ENCODE measurements at places on chromosomes 16 and 17.

DNA sequence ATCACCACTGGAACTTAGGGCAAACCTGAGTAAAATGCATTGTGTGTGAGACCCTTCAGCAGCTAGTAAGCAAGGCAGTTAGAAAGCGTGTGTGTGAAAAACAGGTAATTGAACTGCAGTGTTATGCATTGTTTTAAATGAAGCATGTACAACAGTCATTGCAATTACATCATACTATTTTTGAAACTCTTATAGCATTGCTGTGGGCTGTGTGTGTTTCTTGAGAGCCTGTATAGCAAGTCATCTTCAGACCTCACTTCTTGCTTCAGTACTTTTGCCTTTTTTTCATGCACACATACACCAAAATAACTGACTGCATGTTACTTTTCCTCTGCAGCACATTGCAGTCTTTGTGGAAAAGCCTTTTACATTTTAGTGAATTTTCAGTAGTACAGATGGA, 19.2 kb downstream of the PTRH2 start:
- no peak for DNase-seq

- no peak for DNase-seq
Measured at GRCh38 chr16:51834794-51835193, 683.7 kb upstream of the SALL1 start.

DNA sequence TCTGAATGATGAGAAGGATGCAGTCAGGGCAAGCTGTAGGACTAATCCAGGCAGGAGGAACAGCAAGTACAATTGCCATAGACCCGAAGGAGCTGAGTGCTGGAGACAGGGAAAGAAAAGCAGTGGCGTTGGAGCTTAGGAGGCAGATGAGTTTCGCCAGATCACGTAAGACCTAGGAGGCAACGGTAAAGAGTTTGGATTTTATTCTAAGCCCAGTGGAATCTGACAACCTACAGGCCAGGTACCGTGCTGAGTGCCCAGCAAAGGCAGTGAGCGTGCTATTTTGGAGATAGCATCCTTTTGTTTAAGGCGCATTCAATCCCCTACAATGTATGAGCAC, 1.2 kb downstream of the USP43 start:
- no peak for DNase-seq

DNA sequence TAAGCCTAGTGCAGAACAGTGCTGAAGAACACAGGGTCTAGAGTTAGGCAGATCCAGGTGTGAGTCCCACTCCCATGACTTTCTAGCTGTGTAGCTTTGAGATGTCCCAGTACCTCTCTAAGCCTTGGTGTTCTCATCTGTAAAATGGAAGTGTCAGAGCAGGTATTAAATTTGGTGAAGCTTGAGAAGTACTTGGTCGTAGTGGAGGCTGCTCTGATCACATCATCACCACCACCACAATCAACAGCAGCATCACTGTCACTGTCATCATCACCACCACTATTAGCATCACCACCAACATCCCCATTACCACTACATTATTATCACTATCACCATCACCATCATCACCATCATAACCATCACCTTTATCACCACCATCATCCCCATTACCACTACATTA, 132.1 kb downstream of the CMIP start:
- DNase-seq = no peak

DNA sequence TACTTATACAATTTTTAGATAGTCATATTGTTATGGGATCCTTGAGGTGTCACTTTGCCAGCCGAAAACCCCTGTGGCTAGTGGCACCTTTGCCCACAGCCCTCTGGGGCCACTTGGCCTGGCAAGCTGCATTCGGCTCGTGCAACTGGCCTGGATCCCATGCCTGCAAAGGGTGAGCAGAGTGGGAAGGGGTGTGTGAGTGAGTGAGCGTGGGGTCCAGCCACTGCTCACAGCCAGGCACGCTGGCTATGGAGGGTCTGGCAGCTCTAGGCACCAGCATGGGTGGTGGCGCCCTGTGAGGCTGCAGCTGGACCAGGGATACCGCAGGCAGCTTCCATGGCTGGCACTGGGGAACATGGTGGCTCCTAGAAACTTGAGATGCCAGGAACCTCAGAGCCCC, 49.0 kb downstream of the ESRP2 start:
- no peak for DNase-seq

DNA sequence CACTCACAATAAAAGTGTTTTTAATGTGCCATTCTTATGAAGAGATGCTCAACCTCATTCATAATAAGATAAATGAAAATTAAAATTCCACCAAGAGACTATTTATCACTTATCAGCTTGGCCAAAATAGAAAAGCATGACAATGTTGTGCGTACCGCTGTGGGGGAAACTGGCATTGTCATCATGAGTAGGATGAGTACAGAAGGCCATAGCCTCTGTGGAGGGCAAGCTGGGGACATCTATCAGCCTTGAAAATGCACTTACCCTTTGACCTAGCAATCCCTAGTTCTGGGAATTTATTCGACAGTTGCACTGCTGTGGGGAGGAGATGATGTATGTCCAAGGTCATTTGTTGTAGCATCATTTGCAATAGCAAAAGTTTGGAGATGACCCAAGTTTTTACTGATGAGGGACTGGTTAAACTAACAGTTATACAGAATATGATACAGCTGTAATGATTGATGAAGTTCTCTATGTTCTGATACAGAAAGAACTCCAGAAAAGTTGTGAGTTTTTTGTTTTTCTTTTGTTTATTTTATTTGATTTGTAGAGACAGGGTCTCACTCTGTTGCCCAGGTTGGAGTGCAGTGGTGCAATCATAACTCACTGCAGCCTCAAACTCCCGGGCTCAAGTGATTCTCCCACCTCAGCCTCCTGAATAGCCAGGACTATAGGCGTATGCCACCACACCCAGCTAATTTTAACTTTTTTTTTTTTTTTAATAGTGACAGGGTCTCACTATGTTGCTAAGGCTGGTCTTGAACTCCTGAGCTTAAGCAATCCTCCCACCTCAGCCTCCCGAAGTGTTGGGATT, 13.7 kb upstream of the PRKCB start:
- no peak for DNase-seq

DNA sequence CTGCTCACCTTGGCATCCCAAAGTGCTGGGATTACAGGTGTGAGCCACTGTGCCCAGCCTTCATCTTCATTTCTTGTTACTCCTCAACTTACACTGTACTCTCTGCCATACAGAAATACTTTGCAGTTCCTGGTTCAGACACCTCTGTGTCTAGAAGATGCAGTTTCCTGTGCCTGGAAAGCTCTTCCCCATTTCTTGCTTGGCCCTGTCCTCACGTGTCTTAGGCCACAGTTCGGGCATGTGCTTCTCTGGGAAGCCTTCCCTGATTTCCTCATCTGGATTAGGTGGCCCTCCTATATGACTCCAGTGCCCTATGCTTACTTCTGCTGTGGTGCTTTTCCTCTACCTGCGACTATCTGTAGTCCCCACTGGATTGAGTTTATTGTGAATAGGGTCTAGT, 26.5 kb upstream of the CDR2 start:
- no peak for DNase-seq

DNA sequence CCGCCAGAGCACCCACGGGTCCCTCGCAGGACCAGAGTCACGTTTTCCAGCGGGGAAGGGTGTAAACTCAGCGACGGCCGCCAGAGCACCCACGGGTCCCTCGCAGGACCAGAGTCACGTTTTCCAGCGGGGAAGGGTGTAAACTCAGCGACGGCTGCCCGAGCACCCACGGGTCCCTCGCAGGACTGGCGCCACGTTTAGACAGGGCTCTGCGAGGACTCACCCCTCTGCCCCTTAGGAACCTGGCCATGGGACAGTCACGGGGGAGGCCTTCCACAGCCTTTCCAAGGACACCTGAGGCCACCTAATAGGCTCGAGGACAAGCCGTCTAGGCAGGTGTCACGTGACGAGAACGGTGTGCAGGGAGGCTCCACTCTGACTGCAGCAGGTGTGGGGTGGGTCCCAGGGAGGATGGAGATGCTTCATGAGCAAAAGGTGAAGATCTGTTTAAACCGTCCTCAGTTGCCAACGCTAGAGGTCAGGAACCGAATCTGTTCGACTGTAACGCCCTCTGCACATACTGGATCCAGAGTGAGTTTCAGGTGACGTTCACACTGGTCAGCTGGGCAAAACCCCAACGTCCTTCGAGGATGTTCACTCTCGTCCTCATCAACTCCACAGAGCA, 48.0 kb upstream of the METRNL start:
- no peak for DNase-seq

- no peak for DNase-seq
Measured at GRCh38 chr17:55384643-55385232, 36.9 kb downstream of the MMD start.

- DNase-seq = no peak
Measured at GRCh38 chr16:9327253-9327652, 235.8 kb downstream of the HAPSTR1 start.

DNA sequence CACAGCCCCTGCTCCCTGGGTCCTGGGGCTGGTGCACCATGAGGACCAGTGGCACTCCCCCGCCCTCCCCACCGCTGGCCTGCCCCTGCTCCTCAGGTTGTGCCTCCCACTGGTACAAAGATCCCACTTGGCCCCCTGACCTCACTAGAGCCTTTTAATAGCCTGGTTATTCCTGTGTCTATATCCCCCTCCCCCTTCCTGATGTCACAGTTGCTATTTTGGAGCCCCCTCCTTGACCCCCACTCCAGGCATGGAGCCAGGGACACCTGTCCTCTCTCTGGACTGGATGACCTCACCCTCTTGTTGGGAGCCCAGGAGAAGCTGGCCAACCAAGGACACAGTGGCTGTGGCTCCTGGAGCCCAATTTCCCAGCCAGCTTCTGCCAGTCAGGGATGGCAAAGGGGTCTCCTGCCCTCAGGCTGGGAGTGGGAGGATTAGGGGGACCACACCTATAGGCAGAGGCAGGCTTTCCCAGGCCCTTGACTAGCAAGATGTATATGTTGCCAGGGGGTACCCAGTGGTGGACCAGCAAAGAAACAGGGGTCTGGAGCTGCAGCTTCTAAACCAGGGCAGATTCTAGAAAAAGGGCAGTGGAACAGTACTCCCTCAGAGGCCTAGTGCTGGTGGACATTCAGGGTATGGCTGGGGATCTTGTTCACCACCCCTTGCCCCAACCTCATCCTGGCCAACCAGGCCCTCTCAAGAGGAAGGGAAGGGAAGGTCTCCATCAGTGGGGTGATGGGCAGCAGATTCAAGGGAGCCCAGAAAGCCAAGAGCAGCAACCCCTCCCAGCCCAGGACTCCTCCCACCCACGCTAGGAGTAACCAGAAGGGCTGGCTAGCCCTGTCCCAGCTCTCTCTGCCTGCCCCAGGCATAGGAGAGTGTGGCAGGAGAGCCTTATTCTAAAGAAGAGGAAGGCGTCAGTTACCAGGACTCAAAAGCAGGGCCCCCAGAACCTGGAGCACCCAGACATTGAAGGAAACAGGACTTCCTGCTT, 10.9 kb downstream of the HDAC5 start:
- DNase-seq = no peak

DNA sequence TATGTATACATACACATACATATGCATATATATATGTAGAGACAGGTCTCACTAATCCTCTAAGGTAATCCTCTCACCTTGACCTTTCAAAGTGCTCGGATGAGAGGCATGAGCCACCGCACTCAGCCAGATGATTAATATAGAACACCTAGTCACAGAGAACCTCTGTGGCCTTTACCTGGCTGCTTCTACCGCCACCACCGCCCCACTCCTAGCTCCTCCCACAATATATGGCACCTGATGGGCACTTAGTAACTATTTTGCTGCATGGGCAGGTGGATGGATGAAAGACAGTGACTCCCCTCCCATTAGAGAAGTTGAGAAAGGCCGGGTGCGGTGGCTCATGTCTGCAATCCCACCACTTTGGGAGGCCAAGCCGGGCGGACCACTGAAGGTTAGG, 16.7 kb upstream of the ATP2C2 start:
- no peak for DNase-seq

GRCh38 chr16:264440-264951, 11.2 kb downstream of the RGS11 start:
- DNase-seq = no peak

GRCh38 chr16:63129411-63130125, 1093.3 kb upstream of the CDH8 start:
- DNase-seq = no peak

GRCh38 chr17:77769215-77769614, 189.3 kb upstream of the TNRC6C start:
- peak; percentile 37 for DNase-seq

DNA sequence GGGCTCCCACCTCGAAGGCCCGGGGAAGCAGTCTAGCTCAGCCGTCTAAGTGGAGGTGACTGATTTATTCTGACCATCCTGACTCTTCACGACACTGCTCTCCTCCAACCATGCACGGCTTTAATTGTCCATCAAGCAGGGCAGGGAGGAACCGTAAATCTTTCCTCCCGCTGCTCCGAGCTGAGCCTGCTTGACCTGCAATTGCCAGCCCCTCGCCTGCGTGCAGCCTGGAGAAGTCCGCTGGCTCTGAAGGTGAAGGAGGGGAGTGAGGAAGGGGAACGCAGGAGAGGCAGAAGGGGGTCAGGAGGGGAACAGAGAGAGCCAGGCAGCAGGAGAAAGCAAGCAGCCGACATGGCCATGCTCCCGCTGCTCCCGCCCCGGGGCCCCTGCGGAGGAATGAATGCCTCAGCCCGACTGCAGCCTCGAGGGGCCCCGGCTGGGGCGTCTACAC, 10.1 kb downstream of the RBFOX3 start:
- DNase-seq = no peak

- DNase-seq = no peak
Measured at GRCh38 chr17:38338053-38338452, 5.7 kb downstream of the GPR179 start.

GRCh38 chr17:64460955-64461354, 12.0 kb downstream of the MILR1 start:
- DNase-seq = peak; percentile 34

DNA sequence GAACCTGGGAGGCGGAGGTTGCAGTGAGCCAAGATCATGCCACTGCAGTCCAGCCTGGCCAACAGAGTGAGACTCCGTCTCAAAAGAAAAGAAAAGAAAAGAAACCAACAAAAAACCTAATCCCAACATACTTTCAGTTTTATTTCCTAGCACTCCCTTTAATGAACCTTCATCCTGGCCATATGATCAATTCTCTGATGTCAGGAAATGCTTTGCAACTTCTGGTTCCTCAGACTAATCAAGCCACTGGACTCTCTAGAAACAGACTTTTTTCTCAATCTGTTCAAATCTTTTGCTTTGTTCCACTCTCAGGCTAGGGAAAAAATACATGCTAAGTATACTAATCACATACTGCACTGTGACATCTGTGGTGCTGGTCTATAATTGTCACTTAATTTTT, 13.4 kb upstream of the PSMC3IP start:
- DNase-seq = no peak
